ENCODE measurements at places on chromosomes 12 and 14. TPM values are rescaled to one million over a fixed set of nuclear protein-coding genes. Genes with fewer than 3 reads are reported as not detected.

Gene CNIH1
- total RNA-seq: 77.7 TPM

Gene BICDL1
- total RNA-seq: 0.30 TPM

Gene PRKCH
- total RNA-seq: 17.0 TPM

Gene SYCP3
- total RNA-seq: not detected

Gene ZFHX2
- 1.3 TPM for total RNA-seq
